CD4-positive, alpha-beta T cell treated with Interleukin-10 for 1 hour (primary cell): ENCODE measurements at places on chromosomes 7 and 10.

- DNase-seq = peak; percentile 56
Observed at GRCh38 chr7:87797798-87798403, 78.3 kb downstream of the SLC25A40 start.

GRCh38 chr7:147406521-147407135 lies 1183.9 kb upstream of the C7orf33 start:
- no peak for DNase-seq

DNA sequence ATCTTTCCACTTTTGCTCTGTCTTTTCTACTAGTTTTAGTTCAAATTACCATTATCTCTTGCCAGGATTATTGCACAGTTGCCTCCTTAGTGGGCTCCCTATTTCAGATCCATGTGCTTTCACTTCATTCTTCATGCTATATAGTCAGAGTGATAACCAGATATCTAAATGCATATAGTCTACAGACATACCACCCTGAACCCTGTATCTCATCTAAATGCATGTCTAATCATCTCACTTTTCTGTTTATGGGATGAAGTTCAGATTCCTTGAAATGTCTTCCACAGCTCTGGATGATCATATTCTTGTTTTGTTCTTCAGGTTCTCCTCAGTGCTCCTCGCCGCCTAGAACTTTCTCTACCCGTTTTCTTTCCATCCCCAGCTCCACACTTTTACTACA lies 13.8 kb downstream of the RSBN1L start:
- no peak for DNase-seq

DNA sequence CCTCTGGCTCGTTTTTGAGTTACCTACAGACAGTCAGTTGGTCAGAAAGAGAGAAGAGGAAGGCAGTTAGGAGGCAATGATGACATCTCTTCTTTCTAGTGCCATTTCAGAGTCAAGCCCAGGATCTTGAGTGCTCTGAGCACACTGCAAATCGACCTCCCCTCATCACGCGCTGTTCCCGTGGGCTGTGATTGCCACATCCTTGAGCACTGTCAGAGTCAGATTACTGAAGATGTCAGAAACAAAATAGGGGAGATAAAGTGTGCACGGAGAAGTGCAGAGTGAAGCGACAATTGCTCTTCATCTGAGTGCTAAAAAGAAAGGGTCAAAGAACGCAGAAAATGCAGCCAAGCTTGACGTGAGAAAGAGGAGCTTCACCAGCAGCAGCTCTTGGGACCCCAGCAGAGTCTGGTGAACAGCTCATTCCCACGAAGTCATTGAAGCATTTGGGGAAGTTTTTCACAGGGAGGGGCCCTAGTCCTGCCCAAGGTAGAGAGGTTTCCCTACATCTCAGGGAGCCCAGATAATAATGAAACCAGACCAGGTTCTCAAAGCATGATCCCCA lies 661.7 kb upstream of the AUTS2 start:
- DNase-seq = no peak

- no peak for DNase-seq
Observed at GRCh38 chr10:125720002-125720382, 483 bp downstream of the EDRF1 start.

DNA sequence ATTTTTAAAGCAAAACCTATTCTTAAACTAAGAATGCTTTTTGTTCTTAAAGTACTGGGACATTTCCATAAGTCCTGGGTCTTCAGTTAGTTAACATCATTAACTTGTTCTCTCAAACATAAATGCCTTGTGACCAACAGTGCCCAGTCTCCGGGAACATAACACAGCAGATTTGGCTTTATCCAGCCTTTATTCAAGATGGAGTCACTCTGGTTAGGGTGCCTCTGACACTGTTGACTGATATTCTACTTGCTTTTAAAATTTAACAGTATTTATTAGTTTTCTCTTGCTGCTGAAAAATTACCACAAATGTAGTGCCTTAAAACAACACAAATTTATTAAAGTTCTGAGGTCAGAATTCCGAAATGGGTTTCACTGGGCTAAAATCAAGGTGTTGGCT lies 44.1 kb downstream of the AVL9 start:
- no peak for DNase-seq

DNA sequence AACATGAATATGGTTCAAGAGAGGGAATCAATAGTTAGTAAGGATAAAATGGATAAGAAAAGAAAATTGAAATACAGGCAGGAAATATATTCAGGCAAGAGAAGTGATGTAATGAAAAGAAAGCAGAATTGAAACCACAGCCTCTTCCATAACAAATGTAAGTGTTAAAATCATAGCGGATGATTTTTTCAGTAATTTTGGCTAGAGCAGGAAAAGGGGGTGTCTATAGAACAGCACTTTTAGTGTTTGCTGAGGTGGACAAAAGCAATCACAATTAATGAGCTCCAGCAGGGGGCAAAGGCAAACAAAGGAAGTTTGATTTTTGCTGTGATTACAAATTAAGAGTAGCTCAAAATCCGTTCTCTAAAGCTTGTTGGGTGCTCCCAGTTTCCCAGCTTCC lies 79.0 kb downstream of the TRIL start:
- DNase-seq = no peak

DNA sequence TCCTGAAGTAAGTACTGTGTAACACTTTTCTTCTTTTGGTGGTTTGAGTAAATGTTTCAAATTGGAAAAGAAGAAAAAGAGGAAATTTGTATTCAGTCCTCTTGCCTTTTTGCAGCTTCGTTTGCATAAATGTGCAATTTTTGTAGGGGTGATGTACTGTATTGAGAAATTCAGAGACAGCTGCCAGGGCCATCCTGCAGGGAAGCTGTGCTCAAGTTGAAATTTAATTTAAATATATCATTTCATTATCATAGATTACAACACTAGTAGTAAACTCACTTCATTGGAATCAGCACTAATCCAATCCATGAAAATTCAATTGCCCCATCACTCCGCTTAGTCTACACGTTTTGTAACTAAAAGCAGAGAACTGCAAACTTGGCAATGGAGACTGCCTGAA lies 415.4 kb downstream of the DNAJB9 start:
- DNase-seq = no peak

DNA sequence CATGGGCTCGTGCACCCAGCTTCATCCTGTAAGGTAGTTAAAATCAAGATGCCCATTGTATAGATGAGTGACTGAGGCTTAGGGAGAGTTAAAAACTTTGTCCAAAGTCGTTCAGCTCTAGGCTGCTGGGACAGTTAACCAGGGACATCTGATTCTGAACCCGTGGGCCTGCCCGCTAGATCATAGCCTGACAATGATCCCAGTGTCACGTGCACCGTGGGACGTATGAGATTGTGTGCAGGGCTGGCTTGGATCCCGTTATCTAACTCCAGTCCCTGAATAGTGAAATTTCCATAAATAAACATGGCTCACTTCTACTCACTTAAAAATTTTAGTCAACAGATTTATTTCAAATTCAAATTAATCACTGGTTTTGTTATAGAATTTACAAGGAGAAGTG lies 24.9 kb downstream of the C10orf120 start:
- no peak for DNase-seq

GRCh38 chr10:2949221-2949947 lies 118.0 kb upstream of the PFKP start:
- no peak for DNase-seq

DNA sequence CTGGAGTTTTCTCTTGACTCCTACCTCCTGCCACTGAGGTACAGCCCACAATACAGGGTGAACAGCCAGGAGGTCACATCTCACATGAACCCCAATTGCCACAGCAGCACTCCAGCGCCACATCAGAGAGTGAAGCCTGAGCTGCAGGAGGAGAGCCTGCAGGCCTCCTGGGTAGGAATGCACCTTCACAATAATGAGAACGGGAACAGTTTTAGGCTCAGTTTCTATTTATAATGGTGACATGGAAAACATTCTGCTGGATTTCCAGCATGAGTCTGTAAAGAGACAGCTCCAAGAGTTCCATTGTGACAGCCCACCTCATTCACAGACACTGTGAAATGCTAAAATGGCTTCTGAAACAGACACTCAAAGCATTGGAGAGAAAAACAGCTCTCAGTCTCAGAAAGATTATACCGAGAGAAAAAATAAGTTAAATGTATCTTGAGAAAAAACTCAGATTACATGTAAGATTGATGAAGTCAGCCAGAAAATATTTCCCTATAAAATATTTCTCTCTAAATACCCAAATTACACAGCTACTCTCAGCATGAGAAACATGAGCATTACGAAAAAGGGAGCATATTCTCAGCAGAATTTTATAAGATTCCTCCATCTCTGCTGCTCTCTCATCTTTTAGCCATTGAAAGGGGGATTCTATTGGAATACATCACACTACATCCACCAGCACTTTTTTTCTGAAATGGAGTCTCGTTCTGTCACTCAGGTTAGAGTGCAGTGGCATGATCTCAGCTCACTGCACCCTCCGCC lies 11.3 kb downstream of the ZNF680 start:
- DNase-seq = no peak

GRCh38 chr10:3054851-3055199 lies 12.5 kb upstream of the PFKP start:
- no peak for DNase-seq

- no peak for DNase-seq
Observed at GRCh38 chr7:43847496-43847895, 21.8 kb downstream of the MRPS24 start.

DNA sequence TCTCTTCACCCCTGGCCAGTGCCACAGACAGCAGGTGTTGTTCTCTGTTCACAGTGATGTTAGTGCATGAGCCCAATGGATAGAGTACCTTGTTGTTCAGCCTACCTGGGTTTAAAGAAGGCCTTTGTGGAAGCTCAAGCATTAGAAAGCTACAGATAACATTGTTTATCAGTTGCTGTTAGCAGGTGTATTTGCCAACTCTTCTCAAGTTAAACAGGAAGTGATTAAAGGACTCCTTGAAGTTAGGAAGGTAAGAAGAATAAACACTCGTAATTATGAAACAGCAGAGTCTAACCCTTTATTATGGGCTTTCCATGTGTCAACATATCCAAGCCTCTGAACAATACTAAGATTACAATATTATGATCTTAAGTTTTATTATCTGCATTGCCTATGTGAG lies 25.9 kb downstream of the RGR start:
- DNase-seq = no peak

DNA sequence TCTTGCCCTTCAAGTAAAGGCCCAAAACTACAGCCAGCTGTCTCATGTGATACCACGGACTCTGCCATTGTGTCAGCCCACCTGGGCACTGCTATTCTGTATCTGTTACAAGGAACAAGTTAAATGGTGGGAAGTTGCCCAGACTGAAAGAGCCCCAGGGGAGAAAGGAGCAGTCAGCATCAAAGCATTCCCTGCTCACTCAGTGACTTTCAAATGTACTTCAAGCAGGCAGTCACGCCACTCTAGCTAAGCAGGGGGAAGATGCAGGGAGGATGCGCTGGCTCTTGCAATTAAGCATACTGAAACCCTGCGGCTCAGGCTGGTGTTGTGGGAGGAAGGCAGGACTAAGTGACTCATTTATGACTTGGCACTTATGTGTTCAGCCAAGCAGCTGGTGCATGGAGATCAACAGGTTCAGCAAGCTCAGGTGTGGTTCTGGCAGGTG lies 1249.6 kb downstream of the TYW1 start:
- DNase-seq = no peak

DNA sequence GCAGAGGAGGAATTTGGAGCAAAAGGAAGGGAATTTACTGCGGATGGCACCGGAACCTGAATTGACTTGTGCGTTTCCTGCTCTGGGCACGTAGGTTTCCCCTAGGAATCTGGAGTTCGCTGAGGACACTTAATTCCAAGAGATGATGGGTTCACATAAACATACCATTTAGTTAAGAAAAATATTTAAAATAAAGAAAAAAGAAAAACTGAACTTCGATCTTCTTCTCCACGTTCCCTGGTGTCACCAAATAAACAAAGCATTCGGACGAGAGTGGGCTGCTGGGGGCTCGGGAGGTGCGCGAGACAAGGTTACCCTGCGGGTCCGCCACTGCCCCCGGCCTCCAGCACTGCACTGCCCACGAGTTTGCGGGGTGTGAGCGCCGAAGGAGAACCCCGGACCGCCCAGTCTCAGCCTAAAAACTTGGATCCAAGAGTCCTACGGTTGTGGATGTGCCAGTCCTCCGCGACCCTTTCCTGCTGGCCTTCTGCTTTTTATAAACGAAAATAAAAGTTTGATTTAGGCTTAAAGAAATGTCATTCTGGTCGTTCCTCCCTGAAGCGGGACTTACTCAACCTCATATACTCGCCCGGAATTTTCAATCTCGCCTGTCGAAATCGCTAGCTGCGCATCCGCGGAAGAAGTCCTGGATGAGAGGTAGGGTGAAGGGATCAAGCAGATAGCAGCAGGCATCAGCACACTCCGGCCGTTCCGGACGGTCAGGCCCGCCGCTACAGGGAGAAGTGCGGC lies 30.3 kb downstream of the SKIDA1 start:
- no peak for DNase-seq

- no peak for DNase-seq
Observed at GRCh38 chr10:101330631-101331225, 23.2 kb upstream of the BTRC start.

- DNase-seq = no peak
Observed at GRCh38 chr10:71271662-71272055, 47.4 kb upstream of the SLC29A3 start.

DNA sequence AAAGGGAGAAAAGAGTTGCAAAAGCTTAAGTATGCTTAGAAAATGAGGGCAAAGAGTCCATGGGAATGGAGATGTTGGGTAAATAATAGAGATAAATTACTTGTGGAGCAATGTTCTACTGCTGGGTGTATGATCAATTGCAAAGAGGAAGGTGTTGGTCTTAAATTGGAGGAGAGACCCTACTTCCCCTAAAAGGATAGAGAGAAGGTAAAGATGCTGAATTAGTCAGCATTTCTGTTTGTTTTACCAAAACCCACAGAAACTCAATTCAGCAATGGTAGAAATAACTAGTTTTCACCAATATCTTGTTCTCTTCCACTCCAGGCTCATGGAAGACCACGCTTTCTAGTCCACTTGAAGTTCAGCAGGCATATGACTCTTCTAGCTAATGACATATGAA lies 32.1 kb downstream of the ASB4 start:
- no peak for DNase-seq

GRCh38 chr10:96584035-96584434 lies 2.8 kb downstream of the TM9SF3 start:
- no peak for DNase-seq

DNA sequence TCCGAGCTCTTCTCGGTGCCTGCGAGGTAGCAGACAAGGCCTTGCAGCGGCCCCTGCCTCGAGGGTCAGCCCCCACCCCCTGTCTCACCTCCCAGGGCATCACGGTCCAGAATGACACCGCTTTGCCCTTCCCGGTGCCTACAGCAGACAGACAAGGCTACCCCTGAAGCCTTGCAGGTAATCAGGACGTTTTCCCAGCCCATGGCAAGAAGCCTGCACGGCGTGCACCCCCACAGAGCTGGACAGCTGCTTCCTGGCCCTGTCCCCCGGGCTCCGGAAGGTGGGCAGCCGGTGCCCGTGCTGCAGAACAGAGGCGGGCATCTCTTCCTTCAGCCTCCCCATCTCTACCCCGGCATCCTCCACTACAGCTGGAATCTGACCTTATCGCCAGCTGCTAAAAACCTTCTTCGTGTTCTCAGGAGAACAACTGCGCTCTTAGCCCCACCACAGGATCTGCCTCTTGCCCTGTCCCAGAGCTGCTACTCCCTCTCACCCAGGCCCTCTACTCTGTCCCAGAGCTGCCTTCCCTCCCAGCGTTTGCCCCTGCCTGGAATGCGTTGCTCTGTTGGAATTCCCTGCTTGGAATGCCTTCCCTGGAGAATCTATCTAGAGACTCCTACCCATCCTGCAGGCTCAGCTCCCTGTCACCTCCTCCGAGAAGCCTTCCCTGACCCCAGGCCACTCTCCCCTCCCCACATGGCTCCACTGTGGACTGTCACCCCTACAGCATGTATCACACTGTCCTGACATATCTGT lies 4.7 kb downstream of the MYL10 start:
- no peak for DNase-seq

GRCh38 chr10:60901561-60902235 lies 42.3 kb downstream of the RHOBTB1 start:
- DNase-seq = no peak

GRCh38 chr10:50464004-50464409 lies 159.7 kb downstream of the SGMS1 start:
- no peak for DNase-seq
